ENCODE measurements at places on chromosomes 1 and 21.

DNA sequence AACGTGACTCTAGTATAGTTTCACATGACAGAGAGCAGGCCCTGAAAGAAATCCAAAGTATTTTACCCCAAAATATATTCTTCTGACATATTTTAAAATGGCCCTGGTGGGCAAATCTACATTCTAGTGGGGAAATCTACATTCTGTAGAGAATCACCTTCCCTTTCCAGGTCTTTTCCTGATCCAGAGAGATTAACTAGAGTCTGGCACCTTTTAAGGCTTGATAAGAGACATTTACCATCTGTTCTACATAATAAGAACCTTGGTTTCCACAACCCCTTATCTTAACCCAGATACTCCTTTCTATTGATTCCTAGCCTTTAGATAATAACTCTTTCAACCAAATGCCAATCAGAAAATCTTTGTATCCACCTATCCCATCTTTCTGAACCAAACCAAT is 17.0 kb upstream of the L1TD1 start:
- DNase-seq: no peak

DNA sequence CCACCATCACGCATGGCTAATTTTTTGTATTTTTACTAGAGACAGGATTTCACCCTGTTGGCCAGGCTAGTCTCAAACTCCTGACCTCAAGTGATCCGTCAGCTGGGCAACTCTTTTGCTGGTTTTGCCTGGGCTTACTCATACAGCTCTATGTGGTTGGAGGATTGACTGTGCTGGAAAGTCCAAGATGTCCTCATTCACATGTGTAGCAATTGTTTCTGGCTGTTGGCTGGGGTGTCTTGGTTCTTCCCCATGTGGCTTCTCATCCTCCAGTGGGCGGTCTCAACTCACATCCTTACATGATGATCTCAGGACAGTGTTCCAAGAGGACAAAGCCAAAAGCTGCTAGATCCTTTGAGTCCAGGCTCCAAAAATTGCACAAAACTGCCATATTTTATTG is 53.3 kb downstream of the TEX35 start:
- no peak for DNase-seq

DNA sequence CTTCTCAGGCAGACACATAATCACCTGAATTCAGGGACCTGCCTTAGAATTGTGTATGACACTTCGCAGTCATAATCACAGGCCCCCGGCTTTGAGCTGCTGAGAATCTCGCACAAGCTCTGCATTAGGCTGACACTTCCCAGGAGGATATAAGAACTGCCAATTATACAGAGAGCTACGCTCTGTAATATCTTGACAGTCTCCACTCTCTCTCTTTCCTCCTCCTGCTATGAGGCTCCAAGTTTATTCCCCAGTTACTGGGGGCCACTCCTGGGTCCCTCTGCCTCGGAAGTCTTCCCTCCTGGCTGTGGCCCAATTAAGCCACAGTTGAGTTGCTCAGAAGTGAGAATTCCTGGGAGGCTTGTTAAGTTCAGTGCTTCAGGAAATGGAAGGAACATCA is 42.7 kb downstream of the EBNA1BP2 start:
- DNase-seq: no peak

GRCh38 chr1:170306948-170307347 is 161.2 kb downstream of the NTMT2 start:
- DNase-seq: no peak

DNA sequence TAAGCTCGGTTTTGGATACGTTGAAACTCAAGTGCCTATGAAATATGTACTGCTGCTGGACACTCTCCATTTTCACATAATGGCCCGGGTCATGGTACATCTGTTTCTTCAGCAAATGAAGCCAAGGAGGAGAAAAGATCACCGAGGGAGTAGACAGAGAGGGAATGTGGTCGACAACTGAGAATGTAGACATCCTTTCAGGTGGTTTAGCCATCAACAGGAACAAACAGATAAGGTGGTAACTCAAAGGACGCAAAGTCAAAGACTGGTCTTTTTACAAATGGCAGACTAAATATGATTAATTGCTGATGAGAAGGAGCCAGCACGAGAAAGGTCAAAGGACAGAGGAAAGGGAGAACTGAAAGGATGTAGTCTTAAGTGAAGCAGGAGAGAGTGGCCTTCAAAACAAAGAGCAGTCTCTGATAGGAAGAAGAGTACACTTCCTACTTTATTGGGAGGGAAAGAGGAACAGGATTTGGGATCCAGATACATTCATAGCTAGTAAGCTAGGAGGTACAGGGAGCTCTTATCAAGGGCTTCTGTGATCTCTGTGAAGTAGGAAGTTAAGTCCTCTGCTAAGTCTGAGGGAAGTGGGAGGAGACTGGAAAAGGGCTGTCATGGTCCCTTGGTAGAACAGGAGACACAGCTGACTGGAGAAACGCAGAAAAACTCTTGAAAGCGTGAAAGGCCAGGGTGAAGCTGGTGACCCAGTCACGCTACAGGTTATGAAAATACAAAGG is 28.3 kb downstream of the NUP133 start:
- DNase-seq: no peak

GRCh38 chr1:196535727-196536126 is 72.5 kb downstream of the KCNT2 start:
- DNase-seq: no peak

DNA sequence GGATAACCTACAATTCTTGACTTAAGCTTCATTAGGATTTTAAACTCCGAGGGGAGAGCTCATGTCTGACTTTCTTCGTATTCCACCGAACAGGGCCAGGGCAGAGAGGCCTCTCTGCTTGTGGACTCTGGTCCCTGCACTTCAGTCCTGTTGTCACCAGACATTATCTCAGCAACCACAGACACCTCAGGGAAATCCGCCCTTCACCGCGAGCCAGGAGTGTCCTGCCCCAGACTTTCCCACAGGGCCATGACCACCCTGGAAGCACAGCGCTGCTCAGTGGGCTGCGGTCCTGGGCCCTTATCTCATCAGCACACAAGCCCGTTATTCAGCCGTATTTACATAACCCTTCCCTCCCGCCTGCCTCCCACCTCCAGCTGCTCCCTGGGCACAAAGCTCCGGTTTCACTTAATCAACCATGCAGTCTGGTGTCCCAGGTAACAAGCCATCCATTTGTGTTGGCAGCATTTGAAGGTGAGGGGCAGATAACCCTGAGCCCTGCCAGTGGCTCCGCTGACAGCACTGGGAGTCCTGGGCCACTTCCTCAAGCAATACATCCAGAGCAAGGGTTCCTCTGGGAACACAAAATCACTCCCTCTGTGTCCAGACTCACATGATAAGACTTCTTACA is 122.8 kb upstream of the RAB4A start:
- no peak for DNase-seq

DNA sequence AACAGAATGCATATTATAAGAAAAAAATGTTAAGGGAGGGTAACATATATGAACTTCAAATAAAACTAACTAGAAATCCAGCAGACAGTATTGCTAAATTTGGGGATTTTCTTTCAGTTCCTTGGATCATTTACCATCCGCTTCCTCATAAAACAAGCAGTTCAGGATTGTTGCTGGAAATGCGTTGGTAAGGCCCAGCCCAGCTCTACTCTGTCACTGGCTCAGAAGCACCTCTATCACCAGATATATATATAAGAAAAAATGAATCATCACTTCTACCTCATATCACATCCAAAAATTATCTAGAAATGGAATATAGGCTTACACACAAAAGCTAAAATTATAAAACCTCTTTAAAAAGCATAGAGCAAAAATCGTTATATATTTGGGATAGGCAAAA is 28.2 kb upstream of the COG2 start:
- DNase-seq: no peak

DNA sequence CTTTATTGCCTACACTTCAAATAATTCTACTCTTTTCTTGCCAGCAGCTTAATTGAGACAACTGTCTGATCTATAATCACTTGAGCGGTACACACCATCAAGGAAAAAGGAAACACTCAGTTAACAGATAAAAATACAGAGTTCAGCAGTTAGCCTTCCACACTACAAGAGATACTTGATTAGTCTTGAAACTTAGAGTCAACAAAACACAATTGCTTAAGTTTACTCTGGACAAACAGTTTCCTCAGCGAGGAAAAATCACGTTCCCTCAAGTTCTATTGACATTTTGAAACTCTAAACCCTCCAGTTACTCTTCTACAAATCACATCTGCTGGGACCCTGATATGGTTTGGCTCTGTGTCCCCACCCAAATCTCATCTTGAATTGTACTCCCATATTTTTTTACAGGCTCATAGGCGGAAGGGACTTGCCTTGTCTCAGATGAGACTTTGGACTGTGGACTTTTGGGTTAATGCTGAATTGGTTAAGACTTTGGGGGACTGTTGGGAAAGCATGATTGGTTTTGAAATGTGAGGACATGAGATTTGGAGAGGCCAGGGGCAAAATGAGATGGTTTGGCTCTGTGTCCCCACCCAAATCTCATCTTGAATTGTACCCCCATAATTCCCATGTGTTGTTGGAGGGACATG is 140.4 kb downstream of the CDC7 start:
- DNase-seq: no peak

DNA sequence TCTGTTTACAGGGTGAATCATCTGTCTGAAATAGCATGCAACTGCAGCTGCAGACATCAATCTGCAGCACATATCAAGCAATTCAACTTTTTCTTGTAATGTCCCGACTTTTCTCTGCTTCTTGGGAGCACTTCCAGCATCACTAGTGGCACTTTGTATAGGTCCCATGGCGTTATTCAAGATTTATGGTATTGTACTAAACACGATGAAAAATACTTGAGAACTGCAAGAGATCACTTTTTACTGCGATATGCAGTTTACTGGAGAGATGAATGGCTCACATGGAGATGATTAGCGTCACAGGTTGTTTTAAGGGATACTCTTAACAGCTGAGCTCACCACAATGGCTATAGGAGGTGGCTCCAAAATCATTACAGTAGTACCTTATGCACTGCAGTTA is 7.2 kb upstream of the SCMH1 start:
- no peak for DNase-seq

DNA sequence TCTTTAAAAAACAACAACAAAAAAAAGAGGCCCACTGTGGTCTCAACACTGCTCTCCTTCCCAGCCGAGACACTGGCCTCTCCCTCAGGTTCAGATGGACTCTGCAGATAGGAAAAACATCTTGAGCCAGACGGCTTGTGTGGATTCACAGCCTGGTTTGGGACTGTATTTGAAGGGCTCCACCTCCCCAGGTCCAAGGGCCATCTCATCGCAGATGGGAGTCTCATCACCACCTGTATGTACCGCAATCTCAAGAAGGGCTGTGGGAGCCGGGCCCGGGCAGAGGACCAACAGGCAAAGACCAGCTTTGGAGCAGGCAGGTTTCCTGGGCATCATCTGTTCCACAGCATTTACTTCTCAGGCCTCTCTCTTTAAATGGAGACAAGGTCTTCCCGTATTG is 10.3 kb downstream of the ZBTB48 start:
- no peak for DNase-seq

DNA sequence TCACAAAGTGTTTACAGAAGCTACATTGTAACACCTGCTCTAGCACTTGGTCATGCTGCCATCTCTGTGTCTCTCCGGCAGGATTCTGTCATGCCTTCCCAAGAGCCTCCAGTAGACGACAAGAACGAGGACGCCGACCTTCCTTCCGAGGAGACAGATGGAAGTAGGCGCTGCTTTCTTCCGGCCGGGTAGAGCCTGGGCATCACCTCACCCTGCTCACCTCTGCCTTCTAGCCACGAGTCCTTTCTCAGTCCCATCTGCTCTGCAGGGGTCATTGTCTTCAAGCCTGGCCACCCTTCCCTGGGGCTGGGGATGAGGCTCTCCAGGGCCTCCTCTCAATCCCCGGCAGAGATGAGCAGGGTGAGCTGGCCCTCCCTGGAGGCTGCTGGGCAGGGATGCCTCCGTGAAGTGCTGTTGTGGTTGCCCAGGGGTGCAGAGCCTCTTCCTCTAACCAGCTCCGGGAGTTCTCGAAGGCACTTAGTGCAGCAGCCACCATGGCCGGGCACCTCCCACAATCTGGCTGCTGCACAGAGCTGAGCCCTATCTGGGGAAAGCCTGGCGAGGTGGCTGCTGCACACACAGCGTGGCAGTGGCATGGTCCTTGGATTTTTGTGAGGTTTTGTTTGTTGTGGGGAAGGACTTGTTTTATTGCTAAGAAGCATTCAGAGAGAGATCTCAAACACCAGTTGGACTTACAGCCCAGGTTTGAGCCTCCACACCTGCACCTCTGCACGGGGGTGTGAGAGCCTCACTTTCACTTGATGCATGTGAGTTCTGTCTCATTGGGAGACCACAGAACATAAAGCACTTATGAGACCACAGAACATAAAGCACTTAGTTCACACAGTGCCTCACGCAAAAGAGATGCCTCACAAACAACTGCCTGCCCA is 48.4 kb downstream of the FAAP20 start:
- DNase-seq: no peak

DNA sequence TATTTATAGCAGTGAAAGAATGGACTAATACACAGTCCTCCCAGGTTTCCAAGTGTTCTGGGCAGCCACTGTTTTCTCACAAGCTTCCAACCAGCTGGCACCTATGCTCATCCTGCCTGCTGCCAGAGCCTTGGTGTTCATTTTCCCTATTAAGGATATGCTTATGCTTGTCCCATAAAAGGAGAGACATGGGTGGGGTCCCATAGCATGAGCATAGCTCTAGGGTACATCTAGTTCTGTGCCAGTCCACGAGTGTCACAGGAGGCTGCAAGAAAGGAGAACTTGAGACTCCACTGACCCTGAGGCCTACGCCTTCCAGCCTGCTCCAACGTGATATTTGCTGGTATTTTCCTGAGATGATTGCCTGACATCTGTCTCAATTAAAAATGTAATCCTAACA is 192.4 kb upstream of the PTGFR start:
- no peak for DNase-seq

DNA sequence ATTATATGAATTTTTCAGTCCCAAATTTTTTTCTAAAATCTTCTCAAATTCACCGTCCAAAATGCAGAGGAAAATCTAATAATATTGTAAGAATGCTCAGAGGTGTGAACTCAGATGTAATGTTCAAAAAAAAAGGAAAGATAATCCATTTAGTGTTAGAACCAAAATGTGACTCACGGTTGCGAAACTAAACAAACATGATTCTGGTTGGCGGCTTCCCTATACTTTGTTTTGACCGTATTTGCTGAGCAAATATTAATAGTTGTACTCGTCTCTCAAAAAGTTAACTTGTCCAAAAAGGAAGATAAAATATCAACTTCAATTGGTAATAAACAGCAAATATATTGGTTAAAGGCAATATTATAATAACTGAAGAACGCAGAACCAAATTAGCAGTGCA is 34.4 kb downstream of the ZSWIM5 start:
- no peak for DNase-seq

- DNase-seq: peak; percentile 16
These were observed 1.2 kb downstream of the AGPAT3 start for GRCh38 chr21:43866260-43866629.

- no peak for DNase-seq
These were observed 3.6 kb downstream of the ADGRL2 start for GRCh38 chr1:81804312-81804711.

DNA sequence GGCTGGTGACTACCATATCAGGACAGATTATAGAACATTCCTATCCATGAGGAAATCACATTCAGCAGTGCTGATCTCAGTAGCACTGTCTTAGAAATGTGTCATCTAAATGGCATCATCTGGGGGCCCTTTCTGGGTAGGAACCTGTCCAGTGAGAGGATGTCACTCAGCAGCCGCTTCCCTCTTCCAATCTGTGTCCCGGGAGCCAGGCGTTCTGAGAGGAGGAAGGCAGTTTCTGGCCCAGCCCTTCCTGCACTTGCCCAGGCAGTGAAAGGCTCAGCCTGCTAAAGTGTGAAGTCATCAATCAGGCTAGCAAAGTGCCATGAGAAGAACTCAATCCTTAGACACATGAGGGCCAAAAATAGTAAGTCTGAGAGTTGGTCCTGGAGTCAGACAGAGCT is 25.6 kb downstream of the RAB4A start:
- no peak for DNase-seq
